ENCODE measurements at places on chromosomes 1 and 21.

- DNase-seq = no peak
- peak overlapping the region; percentile 85 for H3K27ac ChIP-seq
- H3K36me3 ChIP-seq = peaks cover 37% of the 10 kb centered on the region
- peak overlapping the region; percentile 74 for H3K4me3 ChIP-seq
These were observed 17.8 kb upstream of the SLAMF1 start for GRCh38 chr1:160664573-160665051.

DNA sequence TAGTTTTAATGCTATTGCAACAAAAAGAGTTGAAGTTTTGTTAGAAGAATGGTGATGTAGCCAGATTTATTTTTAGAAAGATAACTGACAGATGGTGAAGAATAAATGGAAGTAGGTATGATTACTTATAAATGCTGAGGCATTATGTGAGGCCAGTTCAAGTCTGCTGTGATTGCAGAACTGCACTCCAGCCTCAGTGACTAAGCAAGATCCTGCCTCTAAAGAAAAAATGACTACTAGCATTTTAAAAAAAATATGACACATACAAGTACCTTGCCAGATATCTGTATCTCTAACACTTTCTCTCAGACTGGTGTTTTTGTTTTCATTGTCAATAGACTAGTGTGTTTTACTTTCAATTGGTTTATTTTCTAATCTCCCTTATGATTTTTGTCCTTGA is 1242.4 kb upstream of the ADGRL4 start:
- no peaks in the 10 kb centered on the region for H3K36me3 ChIP-seq
- no peaks in the 10 kb centered on the region for H3K4me1 ChIP-seq
- no peak overlapping the region for H3K27ac ChIP-seq
- no peak overlapping the region for H3K4me3 ChIP-seq

DNA sequence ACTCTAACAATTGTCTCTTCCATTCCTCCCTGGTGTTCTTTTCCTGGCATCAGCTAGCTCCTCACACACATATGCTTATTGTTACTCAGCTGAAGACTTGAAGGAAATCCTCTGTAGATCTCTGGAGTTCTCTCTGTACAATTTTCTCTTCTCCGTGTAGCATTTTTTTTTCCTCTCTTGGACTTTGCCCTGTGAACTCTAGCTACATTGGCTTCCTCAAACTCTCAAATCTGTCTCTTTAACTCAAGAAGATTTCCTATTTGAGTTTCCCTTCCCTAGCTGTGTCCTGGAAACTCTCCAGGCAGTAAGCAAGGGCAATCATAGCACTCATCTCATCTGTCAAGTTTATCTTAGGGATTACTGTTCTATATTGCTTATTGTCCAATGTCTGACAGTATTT is 4.3 kb upstream of the MIA3 start:
- no peak for DNase-seq
- no peak overlapping the region for H3K4me3 ChIP-seq
- H3K27ac ChIP-seq = no peak overlapping the region
- H3K27me3 ChIP-seq = peaks cover 41% of the 10 kb centered on the region
- H3K4me1 ChIP-seq = peaks cover 6% of the 10 kb centered on the region

GRCh38 chr1:110190282-110190929 is 19.7 kb upstream of the KCNC4 start:
- no peak for DNase-seq
- H3K4me1 ChIP-seq = no peaks in the 10 kb centered on the region
- peaks cover 18% of the 10 kb centered on the region for H3K27me3 ChIP-seq
- H3K36me3 ChIP-seq = no peaks in the 10 kb centered on the region
- no peak overlapping the region for H3K27ac ChIP-seq

- no peak overlapping the region for H3K4me3 ChIP-seq
- H3K4me1 ChIP-seq = no peaks in the 10 kb centered on the region
- peaks cover 8% of the 10 kb centered on the region for H3K27me3 ChIP-seq
These were observed 16.5 kb downstream of the CLDN19 start for GRCh38 chr1:42723511-42723910.

DNA sequence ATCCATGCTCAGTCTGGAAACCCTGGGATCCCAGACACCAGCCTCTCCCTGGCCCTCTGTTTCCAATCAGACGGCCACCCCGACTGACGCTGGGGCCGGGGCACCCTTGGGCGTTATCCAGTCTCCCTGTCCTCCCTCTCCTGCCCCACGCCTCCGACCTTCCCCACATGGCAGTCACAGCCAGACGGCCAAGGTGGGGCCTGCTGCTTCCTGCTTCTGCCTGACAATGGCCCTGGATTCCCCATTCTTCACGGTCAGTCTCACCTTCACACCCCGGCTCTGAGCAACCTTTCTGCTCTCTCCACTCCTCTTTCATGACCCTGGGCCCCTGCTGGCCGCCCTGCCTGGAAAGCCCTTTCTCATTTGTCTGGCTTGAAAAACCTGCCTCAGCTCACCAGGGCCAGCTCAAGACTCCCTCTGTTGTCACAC is 6.6 kb downstream of the GNG4 start:
- H3K27ac ChIP-seq = peak overlapping the region; percentile 38
- peak overlapping the region; percentile 71 for H3K4me3 ChIP-seq
- DNase-seq = peak; percentile 38
- H3K4me1 ChIP-seq = peaks cover 18% of the 10 kb centered on the region
- H3K36me3 ChIP-seq = no peaks in the 10 kb centered on the region

DNA sequence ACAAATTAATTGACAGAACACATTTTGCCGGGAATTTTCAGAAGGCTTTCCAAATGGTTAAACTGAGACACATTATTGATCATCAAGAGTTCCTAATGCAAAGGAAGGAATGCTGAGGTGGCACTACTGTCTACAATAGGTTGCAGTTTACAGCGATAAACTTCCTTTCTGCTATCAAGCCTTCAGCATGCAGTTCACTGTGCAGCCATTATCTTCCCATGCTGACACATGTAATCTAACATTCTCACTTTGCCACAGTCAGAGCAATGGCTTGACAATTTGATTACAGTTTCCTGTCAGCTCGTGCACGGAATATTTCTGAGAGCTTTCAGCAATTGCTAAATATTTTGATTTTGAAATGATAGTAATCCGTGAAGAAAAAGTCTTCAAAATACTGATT is 166.9 kb upstream of the PRMT6 start:
- H3K36me3 ChIP-seq = no peaks in the 10 kb centered on the region
- H3K27ac ChIP-seq = no peak overlapping the region
- H3K4me3 ChIP-seq = no peak overlapping the region
- no peak for DNase-seq
- H3K4me1 ChIP-seq = no peaks in the 10 kb centered on the region

DNA sequence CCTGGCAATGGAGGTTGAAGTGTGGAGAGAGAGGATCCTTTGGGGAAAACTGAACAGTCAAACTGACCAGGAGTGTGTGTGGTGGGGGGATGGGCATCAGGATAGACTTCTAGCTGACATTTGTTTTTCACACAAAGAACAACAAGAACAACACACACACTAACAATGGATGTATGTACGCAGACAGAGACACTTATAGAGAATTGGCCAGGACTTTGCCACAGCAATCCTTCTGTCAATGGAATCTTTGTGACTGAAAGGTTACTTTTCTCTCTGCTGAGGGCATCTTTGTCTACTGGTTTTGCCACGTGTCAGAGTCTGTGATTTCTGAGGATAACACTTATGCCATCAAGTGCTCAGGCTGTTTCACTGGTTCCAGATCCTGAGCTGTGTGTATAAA is 12.4 kb upstream of the FCGR2A start:
- H3K27ac ChIP-seq = no peak overlapping the region
- no peak overlapping the region for H3K4me3 ChIP-seq
- H3K36me3 ChIP-seq = no peaks in the 10 kb centered on the region

DNA sequence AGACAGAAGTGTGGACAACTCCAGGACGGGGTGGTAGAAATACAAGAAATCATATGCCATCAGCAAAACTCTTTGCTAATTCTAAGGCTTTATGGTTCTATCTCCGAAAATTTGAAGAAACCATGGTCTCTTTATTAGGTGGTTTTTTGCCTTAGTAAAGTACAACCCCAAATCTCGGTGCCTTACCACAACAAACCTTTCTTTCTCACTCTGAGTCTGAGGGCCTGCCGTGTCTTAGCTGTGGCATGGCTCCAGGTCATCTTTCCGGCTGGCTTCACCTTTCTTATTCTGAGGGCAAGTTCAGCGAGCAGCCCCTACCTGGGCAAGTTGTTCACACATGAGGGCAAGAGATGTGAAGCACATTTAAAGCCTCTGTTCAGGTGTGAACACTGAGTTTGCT is 280.6 kb downstream of the TTLL7 start:
- no peaks in the 10 kb centered on the region for H3K27me3 ChIP-seq
- H3K4me3 ChIP-seq = no peak overlapping the region
- H3K4me1 ChIP-seq = no peaks in the 10 kb centered on the region
- no peak for DNase-seq
- no peak overlapping the region for H3K27ac ChIP-seq

- H3K4me1 ChIP-seq = peaks cover 6% of the 10 kb centered on the region
- H3K36me3 ChIP-seq = no peaks in the 10 kb centered on the region
- no peak overlapping the region for H3K27ac ChIP-seq
- no peak overlapping the region for H3K4me3 ChIP-seq
- no peak for DNase-seq
- H3K27me3 ChIP-seq = no peaks in the 10 kb centered on the region
These were observed 9.5 kb upstream of the GOLT1A start for GRCh38 chr1:204223129-204223860.

DNA sequence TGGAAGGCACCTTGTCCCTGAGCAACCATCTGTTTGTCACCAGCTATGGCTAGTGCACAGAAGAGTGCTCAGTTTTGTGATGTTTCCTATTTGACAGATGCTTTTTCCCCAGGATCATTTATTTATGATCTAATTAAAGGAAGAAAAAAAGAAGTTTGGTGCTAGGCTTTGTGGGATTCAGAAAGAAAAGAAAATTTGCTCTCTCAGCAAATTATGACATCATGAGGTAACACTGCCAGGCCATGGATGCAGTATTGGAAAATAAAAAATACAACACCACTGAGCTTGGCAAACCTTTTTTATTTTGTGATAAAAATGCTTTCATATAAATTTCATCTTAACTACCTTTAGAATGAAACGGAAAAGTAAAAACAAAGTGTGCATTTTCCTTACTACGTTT is 15.5 kb upstream of the ADAM30 start:
- no peak overlapping the region for H3K27ac ChIP-seq
- H3K4me3 ChIP-seq = no peak overlapping the region
- DNase-seq = no peak
- peaks cover 12% of the 10 kb centered on the region for H3K4me1 ChIP-seq
- H3K36me3 ChIP-seq = peaks cover 55% of the 10 kb centered on the region

GRCh38 chr1:30689901-30690645 is 33.3 kb downstream of the MATN1 start:
- DNase-seq = no peak
- no peak overlapping the region for H3K27ac ChIP-seq
- no peak overlapping the region for H3K4me3 ChIP-seq
- peaks cover 30% of the 10 kb centered on the region for H3K27me3 ChIP-seq
- no peaks in the 10 kb centered on the region for H3K36me3 ChIP-seq

GRCh38 chr1:209845408-209845725 is 17.6 kb downstream of the UTP25 start:
- H3K4me3 ChIP-seq = no peak overlapping the region
- H3K27me3 ChIP-seq = no peaks in the 10 kb centered on the region
- H3K27ac ChIP-seq = no peak overlapping the region
- peaks cover 11% of the 10 kb centered on the region for H3K36me3 ChIP-seq

GRCh38 chr21:33829844-33830243 is 85.8 kb downstream of the ATP5PO start:
- no peak overlapping the region for H3K4me3 ChIP-seq
- no peak for DNase-seq
- H3K27me3 ChIP-seq = no peaks in the 10 kb centered on the region
- H3K4me1 ChIP-seq = no peaks in the 10 kb centered on the region
- no peak overlapping the region for H3K27ac ChIP-seq

- no peak overlapping the region for H3K4me3 ChIP-seq
- no peaks in the 10 kb centered on the region for H3K36me3 ChIP-seq
- H3K27ac ChIP-seq = no peak overlapping the region
- no peaks in the 10 kb centered on the region for H3K4me1 ChIP-seq
- H3K27me3 ChIP-seq = peaks cover 2% of the 10 kb centered on the region
These were observed 267.6 kb downstream of the SETD4 start for GRCh38 chr21:35792569-35793305.

GRCh38 chr1:90717665-90718410 is 736 bp upstream of the BARHL2 start:
- H3K36me3 ChIP-seq = peaks cover 9% of the 10 kb centered on the region
- H3K27me3 ChIP-seq = peaks cover 94% of the 10 kb centered on the region
- H3K4me1 ChIP-seq = peaks cover 22% of the 10 kb centered on the region
- peak; percentile 49 for DNase-seq
- H3K27ac ChIP-seq = peak overlapping the region; percentile 83
- peak overlapping the region; percentile 64 for H3K4me3 ChIP-seq

- H3K4me3 ChIP-seq = no peak overlapping the region
- peaks cover 1% of the 10 kb centered on the region for H3K4me1 ChIP-seq
- H3K27ac ChIP-seq = no peak overlapping the region
- peaks cover 6% of the 10 kb centered on the region for H3K27me3 ChIP-seq
These were observed 45.3 kb downstream of the KCNC4 start for GRCh38 chr1:110255392-110255787.

DNA sequence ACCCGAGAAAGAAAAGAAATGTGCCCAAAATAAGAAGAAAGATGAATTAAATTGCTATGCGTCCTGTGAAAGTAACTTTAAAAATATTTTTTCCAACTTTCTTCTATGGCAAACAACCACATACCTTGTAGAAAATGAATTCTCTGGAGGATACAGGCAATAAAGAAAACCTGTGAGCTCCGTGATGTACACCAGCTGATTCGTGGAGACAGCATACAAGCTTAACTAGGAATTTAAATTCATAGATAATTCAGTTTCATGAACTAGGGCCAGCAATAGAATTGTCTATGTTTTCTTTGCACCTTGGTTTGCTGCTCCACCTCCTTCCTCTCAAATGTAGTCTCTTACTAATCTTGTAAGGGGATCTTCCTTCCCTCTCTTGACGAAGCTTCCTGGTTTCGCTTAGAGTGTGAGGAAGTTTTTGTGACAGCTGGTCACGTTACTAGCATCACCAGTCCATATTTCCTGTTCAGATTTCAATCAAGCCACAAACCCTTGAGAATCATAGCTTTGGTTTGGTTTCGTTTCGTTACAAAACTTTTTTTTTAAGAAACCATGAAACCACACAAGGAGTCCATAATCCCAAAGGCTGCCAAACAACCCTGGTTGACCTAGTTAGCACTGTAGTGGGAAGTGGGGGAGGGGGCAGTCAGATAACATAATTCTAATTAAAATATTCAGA is 35.8 kb downstream of the GREM2 start:
- peaks cover 7% of the 10 kb centered on the region for H3K4me1 ChIP-seq
- peak overlapping the region; percentile 77 for H3K4me3 ChIP-seq
- no peak for DNase-seq
- H3K27me3 ChIP-seq = peaks cover 5% of the 10 kb centered on the region
- H3K27ac ChIP-seq = no peak overlapping the region

- no peaks in the 10 kb centered on the region for H3K36me3 ChIP-seq
- no peak overlapping the region for H3K27ac ChIP-seq
- no peak overlapping the region for H3K4me3 ChIP-seq
These were observed 5.4 kb upstream of the ALG6 start for GRCh38 chr1:63362073-63362472.

All from activated naive CD8-positive, alpha-beta T cell treated with anti-CD3 and anti-CD28 coated beads, Interleukin-2, amount 10 ng/mL, durations not matched to agents 7 days and 5 days (primary cell).